ENCODE measurements at places on chromosomes 7 and 10.

GRCh38 chr7:47520406-47520805 is 61.5 kb downstream of the TNS3 start:
- no peak for DNase-seq

GRCh38 chr7:96388166-96388565 is 66.3 kb upstream of the SLC25A13 start:
- no peak for DNase-seq

GRCh38 chr7:138223402-138223879 is 147.2 kb downstream of the AKR1D1 start:
- no peak for DNase-seq

DNA sequence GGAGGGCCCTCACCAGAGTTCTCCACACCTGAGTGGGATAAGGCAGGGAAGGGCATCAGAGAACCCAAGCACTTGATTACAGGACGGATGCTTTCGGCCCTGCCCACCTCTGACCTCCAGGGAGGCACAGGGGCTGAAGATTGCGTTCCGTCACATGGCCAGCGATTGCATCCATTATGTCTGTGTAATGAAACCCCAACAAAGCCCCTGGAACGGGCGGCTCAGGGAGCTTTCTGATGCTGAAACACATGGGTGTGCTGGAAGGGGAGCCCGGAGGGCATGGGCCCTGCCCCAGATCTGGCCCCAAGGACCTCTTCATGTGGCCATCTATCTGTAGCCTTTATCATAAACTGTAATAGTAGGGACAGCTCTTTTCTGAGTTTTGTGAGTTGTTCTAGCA is 117.2 kb downstream of the PTPN20 start:
- DNase-seq, result no peak

- DNase-seq, result no peak
Measured at GRCh38 chr7:71329030-71329660, 197.2 kb downstream of the GALNT17 start.

DNA sequence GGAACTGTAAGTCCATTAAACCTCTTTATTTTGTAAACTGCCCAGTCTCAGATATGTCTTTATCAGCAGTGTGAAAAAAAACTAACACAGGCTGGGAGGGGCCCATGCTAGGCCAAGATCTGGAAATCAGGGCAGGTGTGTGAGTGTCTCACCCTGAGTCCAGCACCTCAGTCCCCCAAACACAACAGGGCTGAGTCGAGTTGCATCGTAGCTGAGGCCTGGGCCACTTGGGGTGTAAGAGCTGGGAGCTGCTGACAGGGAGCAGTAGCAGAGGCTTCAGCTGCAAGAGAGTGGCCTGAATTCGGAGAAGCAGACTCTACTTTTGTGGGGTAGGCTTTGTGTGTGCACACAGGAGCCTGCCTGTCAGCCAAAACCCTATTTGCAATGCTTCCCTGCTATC is 553.1 kb downstream of the PTPRN2 start:
- no peak for DNase-seq

- no peak for DNase-seq
Measured at GRCh38 chr7:16670021-16670420, 24.0 kb downstream of the BZW2 start.

DNA sequence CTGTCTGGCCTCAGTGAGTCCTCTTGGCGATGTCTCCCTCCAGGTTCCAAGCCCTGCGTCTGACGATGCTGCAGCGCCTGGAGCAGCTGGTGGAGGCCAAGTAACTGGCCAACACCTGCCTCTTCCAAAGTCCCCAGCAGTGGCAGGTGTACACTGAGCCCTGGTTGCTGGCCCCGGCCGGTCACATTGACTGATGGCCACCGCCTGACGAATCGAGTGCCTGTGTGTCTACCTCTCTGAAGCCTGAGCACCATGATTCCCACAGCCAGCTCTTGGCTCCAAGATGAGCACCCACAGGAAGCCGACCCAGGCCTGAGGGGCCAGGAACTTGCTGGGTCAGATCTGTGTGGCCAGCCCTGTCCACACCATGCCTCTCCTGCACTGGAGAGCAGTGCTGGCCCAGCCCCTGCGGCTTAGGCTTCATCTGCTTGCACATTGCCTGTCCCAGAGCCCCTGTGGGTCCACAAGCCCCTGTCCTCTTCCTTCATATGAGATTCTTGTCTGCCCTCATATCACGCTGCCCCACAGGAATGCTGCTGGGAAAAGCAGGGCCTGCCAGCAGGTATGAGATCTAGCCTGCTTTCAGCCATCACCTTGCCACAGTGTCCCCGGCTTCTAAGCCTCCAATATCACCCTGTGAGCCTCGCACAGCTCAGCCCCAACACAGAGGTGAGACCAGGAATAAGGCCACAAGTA is 7.3 kb upstream of the ZNF22 start:
- DNase-seq, result no peak

DNA sequence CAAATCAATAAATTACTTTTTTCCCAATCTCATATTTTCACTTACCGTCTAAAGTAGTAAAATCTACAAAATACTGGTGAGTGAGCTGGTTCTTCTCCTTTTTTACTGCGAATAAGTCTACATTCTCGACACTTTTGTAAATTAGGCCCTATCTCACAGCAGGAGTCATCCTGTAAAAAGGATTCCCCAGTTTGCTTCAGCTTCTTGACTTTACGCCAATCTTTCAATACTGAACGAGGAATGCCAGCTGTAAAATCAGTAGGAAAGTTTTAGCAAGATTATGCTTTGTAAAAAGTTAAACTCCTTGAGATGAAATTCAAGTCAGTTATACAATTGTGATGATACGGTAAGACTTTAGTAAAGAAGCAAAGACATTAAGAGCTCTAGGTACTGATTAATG is 67.3 kb downstream of the NRBF2 start:
- no peak for DNase-seq

DNA sequence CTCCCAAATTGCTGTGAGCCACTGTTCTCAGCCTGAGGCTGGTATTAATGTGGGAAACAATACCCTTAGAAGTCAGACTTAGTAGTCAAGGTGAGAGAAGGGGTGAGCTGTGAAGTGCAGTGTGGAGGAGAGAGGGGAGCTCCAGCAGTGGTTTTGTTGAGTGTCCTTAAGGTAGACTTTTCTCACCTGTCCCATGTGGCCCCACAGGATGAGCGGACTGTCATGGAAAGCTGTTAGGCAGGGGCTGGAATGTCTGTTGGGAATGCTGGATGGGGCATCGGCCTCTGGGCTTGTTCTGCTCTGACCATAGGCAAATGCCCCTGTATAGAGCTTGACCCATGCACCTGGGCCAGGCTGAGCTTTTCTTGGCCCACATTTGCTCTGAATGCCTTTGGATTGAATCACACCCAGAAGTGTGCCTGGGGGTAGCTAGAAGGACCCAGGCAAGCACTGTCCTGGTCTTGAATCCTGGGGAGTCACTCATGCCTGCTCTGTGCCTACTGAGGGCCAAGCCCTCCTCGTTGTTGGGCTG is 36.3 kb upstream of the SH2D4B start:
- no peak for DNase-seq

DNA sequence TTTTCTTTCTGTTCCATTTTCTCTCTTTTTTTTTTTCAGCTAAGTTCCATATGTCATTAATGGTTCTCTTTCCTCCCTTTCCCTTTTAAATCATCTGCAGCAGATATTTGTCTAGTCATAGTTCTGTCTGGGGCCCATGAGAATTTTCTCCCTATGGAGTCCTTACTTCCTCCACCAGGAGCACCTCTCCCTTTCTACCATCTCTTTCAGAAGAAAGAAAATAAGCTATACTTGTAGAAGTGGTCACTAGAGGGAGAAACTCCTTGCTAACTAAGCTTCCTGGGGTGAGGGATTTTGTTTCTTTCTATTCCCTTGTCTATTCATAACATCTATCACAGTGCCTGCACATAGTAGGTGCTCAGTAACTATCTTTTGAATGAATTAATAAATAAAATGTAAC is 230.2 kb upstream of the HPS1 start:
- DNase-seq, result no peak

DNA sequence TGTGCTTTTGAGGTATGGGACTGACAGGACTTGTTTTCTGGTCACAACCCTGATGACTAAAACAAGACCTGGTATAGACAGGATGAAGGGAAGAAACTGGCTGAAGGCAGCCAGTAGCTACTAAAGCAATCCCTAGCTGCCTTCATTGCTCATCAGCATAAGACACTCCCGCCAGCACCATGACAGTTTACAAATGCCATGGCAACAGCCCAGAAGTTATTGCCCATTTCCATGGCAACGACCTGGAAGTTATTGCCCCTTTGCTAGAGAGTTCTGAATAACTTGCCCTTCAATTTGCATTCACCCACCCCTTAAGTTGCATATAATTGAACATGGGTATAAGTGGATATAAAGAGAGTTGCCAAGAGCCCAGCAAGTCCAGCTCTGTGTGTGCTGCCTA is 169.6 kb upstream of the FAM171A1 start:
- DNase-seq, result no peak

DNA sequence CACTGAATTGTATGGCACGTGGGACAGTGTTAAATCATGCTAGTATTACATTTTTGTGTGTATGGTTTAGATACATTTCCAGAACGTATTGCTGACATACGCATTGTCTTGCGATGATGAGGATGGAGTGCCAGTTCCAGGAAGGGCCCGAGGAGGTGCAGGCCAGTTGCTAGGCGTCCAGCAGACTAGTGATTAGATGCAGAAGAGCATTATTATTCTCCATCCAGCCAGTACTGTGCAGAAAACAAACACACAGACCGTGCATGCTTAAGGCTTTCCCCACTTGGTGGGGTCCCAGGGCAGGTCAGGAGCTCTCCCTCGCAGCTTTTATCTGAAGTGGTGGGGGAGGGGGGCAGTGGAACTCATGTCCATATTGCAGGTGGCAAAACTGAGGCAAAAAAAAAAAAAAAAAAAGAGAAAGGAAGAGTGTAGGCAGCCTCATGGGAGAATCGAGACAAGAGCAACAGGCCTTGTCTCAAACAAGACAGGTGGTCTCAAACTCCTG is 189.2 kb downstream of the CAMK1D start:
- DNase-seq, result no peak

DNA sequence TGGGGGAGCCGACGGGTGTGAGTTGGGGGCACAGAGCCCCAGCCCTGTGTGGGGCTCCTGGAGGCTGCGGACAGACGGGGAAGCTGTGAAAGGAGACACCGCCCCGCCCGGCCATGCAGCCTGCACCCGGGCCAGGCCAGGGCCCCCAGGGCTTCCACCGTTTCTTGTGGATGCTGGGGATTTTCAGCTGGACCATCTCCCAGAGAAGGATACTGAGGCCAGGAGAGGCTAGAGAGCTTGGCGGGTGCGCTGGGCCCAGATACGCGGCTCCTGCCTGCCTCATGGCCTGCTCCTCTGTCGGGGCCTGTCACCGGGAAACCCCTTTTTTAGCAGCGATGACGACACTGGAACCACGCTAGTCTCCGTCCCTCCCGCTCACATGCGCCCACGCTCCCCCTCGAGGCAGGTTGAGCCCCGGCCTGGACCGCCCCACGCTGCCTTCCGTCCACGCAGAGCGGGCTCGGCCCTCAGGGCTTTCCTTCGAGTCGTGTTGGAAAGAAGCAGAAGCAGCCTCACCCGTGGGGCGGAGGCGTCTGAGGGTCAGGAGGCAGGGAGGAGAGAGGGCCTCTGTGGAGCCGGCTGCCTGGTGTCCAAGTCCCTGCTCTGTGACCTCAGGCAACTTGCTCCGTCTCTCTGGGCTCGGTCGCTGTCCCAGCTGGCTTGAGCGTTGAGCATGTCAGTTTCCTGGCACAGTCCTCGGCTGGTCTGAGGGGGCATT is 11.7 kb downstream of the TMEM184A start:
- DNase-seq, result no peak

DNA sequence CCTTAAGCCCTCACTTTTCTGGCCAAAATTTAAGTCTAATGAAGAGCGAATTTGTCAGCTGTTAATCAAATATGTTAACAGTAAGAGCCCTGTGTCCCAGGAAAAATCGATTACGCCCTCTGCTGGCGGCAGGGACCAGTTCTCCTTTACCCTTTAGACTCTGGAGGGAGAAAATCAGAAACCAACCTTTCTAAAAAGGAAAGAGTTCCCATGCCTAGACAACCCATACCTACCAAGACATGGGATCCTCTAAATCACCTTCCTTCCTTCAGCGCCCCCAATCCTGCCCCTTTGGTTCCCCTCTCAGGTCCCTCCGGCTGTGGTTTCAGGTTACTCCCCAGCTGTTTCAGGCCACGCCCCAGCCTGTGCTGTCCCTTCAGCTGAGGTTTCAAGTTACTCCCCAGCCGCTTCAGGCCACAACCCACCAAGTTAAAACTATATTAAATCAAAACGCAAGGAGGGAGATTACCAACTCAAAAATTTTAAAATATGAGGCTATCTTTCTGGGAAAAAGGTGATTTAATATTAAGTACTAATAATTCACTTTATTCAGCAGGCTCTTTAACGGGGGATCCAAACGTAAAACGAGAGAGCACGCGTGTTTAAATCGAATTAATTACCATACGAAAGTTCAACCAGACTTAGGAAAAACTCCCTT is 1.4 kb upstream of the AKR1B15 start:
- DNase-seq, result peak; percentile 26

- no peak for DNase-seq
Measured at GRCh38 chr7:27129729-27130539, 623 bp downstream of the HOXA4 start.

GRCh38 chr7:127382301-127383085 is 10.0 kb downstream of the ZNF800 start:
- DNase-seq, result no peak

- DNase-seq, result no peak
Measured at GRCh38 chr7:89826121-89826520, 328.1 kb upstream of the STEAP1 start.

DNA sequence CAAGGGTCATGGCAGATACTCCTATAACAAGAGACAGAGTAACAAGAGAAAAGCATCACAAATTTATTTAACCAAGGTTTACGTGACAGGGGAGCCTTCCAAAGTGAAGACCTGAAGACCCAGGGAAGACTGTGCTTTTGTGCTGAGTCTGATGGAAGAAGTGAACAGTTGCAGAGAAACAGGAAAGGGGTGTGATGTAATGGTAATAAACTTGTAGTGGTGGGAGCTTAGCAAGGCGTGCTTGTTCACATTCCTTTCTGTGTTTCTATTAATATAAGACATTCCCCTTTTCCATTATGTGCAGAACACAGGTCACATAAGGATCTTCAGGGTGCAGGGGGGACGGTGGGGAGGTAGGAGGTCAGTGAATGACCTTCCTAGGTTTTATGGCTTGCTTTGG is 25.5 kb upstream of the C10orf67 start:
- DNase-seq, result no peak

DNA sequence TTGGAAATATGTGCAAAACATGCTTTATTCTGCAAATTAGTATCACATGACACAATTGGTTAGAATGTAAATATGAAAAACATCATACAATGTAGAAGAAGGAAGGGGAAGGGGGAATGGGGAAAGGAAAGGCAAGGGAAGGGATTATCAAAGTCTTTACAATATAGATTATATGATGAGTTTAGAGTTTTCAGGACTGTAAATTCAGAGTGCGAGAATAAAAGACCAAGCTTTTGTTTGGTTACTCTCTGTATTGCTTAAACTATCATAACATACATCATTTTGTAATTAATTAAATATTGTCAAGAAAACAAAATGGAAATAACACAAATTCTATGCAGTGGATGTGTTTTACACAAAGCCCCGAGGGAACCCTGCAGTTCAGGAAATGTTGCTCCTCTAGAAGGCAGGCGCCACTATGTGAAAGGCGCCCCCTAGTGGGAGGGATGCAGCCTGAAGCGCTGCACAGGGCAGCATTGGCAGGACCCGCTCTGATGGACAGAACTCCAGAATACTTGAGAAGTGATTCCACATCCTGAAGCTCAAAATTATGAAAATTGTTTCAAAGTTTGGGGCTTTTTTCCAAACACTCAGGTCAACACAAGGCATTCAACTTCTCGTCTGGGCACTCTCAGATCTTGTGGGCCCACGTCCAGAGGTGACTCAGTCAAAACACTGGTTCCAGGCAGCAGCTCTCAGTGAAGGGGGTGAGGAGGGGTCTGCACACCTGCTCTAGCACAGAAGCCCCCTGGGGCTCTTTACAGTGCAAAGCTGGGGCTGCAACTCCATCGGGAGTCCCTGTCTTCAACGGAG is 31.6 kb upstream of the TMEM254 start:
- DNase-seq, result no peak

Data from forelimb muscle (tissue), 1 donor.